ENCODE measurements at places on chromosomes 6 and 20.

DNA sequence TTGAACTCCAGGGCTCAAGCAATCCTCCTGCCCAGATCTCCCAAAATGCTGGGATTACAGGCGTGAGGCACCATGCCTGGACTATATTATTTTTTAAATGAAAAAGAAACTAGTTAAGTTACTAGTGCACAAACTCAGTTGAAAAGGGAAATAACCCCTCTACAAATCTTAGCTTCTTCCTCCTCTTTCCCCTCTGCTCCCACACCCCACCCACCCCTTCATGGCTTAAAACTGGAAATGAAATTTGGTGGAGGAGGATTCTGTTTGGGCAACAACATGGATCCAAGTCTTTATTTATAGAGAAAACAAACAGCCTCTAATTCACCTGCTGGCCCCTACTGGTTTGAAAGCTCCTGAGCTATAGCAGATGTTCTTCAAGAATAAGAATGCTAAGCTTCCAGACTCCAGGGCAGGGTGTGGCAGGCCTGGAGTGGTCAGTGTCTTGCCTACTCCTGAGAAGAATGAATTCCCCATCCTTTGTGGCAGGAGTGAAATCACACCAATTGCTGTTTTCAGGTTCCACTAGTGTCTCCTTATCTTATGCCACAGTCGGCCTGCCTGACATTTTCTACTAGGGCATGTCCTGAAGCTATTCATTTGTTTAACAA is 73.5 kb downstream of the ZFP64 start:
- no peak for DNase-seq

DNA sequence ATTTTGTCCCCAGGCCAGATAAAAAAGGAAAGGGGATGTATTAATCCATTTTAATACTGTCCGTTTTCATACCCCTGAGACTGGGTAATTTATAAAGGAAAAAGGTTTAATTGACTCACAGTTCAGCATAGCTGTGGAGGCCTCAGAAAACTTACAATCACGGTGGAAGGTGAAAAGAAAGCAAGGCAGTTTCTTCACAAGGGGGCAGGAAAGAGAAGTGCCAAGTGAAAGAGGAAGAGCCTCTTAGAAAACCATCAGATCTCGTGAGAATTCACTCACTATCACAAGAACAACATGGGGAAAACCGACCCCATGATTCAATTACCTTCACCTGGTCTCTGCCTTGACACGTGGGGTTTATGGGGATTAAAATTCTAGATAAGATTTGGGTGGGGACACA is 152.5 kb downstream of the IBTK start:
- no peak for DNase-seq

DNA sequence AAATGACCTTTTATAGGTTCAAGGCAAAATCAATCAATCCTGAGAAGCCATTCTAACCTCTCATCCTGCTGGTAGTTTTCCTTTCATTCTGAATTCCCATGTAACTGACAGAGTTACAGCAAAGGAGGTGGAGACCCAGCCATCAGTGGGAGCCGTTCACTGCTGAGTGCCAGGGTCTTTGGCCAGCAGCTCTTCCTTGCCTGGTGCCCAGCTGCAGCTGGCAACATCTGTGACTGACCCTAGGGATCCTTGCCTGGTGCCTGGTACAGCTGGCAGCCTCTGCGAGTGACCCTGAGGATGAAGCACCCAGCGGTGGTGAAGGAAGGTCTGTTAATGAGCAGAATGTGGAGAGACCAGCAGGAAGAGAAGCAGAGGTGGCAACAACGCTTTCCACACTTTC is 314.6 kb downstream of the THBS2 start:
- no peak for DNase-seq

GRCh38 chr6:52909531-52909930 is at the start of gene GSTA3:
GSTA3 (minus strand) TSS chr6:52909698; CDS start chr6:52905834, 3,864 bp downstream.
- no peak for DNase-seq

GRCh38 chr6:99739526-99739925 is 132.9 kb downstream of the PRDM13 start:
- no peak for DNase-seq

GRCh38 chr20:16283978-16284377 is 289.3 kb downstream of the KIF16B start:
- no peak for DNase-seq

GRCh38 chr6:39956936-39957335 is 22.7 kb upstream of the MOCS1 start:
- no peak for DNase-seq

DNA sequence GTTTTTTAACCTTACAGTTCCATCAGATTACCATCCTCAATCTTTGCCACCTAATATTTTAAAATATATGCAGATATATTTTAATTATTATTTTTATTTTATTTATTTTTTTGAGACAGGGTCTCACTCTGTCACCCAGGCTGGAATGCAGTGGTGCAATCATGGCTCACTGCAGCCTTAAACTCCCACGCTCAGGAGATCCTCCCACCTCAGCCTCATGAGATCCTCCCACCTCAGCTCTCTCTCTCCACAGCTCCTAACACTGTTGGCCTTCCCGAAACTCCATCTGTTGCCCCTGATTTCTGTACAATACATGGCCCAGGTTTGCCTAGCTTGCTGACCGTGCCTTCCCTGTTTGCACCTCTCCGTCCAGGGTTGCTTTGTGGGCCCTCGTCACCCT is 4.4 kb upstream of the TAB2 start:
- DNase-seq = no peak

DNA sequence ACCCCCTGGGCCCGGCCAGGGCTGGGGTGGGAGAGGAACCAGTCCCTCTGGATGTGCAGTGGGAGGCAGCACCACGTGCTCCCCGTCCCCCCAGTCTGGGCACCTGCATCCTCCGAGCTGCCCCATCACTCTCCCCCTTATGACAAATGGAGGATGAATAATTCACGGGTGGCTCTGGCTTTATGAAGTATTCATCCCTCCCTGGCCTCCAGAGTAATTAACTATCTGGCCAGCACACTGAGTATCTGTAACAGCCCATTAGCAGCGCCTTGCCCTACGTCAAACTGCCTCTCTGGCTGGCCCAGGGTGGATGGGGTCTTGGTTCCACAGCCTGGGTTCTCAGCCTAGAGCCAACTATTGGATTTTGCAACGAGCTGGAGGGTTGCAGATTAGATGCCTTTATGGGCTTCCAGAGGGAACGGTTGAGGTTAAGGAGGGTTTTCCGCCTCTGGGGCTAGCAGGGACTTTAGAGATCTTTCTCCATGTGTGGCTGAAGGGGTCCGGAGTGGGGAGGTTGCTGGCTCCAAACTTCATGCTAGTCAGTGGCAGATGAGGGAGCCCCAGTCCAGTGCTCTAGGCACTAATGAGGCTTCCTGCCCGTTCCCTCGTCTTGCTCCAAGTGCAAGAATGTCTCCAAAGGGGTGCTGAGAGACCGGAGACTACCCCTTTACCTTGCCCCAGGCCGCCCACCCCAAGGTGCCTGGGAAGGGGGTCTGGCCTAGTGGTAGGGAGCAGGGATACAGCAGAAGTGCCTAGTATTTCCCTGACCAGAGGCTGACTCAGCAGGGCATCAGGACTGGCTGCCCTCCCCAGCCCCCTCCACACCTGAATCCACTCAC is 53.5 kb upstream of the MLN start:
- DNase-seq = no peak

DNA sequence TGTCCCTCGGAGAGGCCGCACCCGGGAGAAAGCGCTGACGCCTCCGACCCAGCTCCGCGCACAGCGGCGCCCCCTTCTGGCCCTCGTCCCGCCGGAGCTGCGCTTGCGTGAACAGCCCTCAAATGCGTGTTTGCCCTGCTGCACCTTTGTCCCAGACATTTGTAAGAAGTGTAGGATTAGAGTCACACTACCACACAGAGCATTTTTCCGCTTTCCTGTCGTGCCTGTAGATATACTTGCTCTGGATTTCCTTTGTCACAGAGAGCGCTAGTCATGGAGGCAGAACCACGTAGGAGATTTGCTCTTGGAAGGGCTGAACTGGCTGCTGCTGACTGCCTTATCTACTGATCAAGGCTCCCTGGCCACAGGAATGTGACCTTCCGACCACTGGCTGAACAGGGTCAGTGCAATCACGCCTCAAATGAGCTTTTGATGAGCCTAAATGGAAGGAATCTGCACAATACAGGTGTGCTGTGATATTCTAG is 62.3 kb downstream of the PAX1 start:
- no peak for DNase-seq

DNA sequence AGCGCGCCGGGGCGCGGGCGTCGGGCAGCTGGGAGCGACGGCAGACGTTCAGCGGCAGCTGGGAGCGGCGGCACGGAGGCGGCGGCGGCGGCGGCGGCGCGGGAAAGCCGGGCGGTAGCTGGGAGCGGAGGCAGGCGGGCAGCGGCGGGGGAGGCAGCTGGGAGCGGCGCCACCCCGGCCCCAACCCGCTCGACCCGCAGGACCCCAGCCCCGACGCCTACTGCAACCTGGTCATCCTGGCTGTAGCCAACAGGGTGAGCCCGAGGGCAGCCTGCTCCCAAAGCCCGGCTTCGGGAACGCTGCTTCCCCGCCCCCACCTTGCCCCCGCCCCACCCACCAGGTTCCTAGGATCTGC is 8.9 kb downstream of the CCM2L start:
- no peak for DNase-seq

DNA sequence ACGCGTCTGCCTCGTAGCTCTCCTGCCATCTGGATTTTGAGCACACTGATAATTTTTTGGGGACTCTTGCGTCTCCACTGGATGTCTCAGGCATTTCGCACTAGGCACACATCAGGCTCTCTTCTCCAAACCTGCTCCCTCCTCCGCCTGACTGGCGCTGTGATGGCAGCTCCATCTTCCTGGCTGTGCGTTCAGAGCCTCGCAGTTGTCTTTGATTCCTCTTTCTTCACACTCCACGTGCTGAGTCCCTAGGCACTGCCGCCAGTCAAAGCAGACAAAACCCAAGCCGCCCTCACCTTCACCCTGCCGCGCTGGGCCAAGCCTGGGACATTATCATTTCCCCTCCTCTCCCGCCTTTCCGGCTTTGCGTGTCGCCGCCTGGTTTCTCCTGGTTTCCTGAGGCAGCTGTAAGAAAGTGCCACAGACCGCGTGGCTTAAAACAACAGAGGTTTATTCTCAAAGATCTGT is 778 bp downstream of the PSMG4 start:
- peak; percentile 69 for DNase-seq

- no peak for DNase-seq
Measured at GRCh38 chr20:61761453-61762166, 304.1 kb downstream of the TAF4 start.

- DNase-seq = no peak
Measured at GRCh38 chr6:149895833-149896271, 2.1 kb downstream of the RAET1E start.

DNA sequence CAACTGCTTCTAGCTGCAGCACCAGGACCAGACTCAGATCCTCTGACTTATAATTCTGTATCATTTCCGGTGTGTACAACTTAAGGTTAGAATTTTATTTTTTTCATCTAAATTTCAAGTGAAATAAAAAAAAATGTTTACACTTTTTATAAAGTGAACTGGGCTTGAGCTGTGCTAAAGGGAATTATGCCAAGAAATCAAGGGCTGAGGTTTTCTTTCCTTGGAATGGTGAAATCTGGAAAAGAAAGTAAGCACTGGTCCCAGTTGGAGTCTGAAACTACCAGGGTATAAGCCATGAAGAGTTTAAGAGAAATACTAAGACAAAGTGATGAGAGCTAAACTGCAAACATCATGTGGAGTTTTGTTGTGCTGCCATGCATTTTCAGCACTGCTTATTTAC is 21.7 kb upstream of the FYN start:
- no peak for DNase-seq

DNA sequence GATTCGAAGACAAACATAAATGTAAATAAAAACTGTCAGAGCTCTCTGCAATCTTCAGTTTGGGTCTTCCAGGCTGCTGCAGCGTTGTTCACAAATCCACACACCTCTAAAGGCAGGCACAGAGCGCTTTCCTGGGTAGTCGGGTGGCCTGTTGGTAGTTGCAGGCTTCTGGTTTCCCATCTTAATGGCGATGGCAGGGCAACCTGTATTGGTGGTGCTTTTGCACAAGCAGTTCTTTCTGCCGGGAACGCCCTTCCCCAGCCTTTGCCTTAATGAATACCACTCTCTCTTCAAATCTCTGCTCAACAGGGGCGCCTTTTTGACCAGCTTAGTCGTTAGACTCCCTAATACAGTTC is 723 bp upstream of the IFT52 start:
- DNase-seq = peak; percentile 26

DNA sequence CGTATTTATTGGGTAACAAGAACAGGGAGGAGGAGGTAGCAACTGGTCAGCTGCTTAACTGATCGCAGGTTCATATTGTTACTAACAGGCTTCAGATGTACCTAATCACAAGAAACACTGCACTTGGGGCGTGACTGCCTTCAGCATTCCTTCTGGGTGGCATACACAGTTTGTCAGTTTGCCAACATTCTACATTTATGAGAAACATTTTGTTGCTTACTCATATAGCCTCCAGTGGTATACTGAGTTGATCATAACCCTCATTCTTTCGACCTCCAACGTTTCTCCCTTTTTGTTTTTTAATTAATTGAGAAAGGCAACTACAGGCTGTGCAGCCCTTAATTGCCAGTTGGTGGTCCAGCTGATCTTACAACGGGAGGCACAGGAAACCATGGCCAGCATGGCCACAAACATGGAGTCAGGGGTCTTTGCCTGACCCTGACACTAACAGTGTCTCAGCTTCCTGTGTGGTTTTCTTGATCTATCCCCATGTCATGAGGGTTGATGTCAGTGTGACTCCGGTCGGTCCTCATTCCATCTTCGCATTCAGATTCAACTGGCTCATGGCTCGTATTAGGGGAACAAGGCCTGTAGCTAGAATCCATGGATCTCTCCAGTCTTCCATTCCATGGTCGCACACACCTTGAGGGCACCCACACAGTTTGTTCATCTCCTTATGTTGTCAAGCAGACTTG is 9.4 kb downstream of the EPB41L2 start:
- DNase-seq = no peak

DNA sequence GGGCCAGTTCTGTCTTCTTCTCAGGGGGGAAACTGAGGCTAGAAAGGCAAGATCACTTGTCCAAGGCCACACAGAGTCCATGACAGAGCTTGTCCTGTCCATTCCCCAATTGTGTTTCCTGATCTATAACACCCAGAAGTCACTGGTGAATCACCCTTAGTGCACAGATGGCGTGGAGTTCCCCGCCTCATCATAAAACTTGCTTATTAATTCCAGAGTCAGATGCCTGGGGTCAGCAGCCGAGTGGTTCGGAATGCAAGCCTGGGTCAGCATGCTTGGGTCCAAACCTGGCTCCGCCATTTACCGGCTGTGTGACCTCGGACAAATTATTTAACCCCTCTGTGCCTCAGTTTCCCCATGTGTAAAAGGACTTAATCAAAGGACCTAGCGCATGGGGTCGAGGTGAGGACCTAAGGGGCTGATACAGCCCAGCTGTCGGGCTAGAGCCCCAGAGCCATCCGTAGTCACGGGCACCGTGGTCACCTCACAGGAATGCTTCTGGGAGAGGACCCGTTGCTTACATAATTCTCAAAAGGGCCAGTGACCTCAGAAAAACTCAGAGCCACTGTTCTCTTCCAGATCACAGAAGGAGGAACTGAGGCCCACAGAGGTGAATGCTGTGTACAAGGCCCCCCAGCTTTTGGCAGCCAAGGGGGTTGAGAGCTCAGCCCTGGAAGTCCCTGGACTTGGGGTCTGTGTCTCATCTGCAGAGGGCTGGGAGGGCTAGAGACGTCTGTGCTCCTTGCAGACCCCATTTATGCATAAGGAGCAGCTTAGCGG is 1.4 kb upstream of the ZBP1 start:
- no peak for DNase-seq

- DNase-seq = no peak
Measured at GRCh38 chr20:47635256-47635655, 133.6 kb downstream of the NCOA3 start.

- DNase-seq = no peak
Measured at GRCh38 chr6:38775870-38776269, 60.8 kb downstream of the DNAH8 start.
